ENCODE measurements at places on chromosomes 2 and 18.

DNA sequence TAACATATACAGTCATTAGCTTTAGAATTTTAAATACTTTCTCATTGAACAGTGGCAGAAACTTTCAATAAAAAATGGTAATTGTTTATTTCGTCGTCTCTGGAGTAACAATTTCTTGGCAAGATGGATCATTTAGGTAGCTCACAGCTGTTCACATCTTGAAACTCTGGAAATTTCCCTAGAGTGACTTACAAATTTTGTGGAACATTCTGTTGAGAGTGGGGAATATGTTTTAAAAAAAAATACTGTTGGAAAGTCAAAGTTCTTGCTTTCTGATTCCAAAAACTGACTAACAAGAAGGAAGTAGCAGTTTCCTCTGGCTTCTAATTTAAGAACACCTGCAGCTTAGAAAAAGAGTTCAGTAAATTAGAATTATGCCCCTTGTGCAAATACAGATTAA lies 11.2 kb upstream of the CALCRL start:
- no peak for DNase-seq

GRCh38 chr18:59910967-59911366 lies 11.2 kb downstream of the PMAIP1 start:
- DNase-seq, result no peak

DNA sequence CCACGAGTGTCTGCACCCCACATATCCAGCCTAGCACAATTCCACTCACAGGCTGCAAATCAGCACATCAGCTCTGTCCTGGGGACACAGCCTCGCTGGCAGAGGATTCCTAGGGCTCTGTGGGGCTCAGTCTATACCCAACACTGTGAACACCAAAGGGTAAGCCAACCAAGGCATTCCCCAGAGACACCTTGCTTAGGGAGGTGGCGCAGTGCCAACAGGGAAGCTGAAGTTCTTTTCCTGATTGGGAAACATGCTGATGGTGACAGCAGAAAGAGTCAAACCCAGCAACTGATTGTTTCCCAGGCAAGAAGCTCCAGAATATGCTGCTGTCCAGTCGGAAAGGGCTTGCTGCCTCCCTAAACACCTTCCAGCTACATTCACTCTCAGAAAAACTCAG lies 55.8 kb downstream of the TTC32 start:
- no peak for DNase-seq

- DNase-seq, result no peak
Observed at GRCh38 chr2:29223851-29224692, 108.9 kb downstream of the CLIP4 start.

GRCh38 chr18:10477121-10477862 lies 22.9 kb downstream of the APCDD1 start:
- no peak for DNase-seq

Measured in stimulated activated CD8-positive, alpha-beta memory T cell treated with anti-CD3 and anti-CD28 coated beads, Interleukin-7, amount 100 ng/mL, for 48 hours (primary cell).